ENCODE measurements at places on chromosomes 5 and 9.
A peak's percentile ranks its signal among the peaks of the same experiment; 100 is the strongest.

- no peak for DNase-seq
These were observed 28.4 kb downstream of the CMBL start for GRCh38 chr5:10279328-10279727.

DNA sequence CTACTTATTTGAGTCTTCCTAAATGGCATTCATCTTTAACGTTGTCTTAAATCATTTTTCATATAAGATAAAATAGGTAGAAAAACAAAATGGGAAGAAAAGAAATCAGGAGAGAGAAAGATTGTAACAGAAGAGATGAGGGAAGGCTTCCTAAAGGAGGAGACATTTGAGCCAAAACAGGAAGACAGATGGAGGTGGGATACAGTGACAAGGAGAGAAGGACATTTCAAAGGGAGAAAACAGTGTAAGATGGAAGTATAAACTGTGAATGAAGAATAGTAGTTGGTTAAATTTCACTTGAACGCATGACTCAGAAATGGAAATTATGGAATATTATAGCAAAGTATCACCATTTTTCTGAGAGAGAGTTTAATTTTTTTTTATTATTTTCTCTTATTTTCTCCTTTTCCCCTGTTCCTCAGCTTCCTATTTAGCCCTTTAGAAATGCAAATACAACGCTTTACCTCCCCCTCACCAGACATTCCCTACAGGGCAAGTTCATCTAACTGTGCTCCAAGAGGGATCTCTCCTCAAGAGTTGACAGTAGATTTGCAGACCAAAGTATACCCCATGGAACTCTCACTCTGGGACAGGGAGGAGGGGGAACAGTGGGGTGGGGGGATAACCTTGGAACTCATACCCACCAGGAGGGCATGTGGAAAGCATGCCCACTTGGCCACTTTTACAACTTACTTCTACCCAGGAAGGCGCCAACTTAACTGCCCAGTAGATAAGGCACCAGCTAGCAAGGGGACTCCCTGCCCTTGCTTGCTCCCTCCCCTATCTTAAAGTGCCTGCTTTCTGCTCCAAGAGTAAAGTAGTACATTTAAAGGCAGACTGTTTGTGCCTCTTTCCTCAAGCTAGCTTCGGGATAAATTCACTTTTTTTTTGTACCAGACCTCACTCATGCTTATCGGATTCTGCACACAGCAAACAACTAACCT lies 304.7 kb upstream of the POU5F2 start:
- DNase-seq: no peak

GRCh38 chr9:16106021-16106571 lies 553.3 kb downstream of the CCDC171 start:
- DNase-seq: no peak

GRCh38 chr5:136053336-136054141 lies 24.8 kb downstream of the TGFBI start:
- no peak for DNase-seq

- DNase-seq: no peak
These were observed 18.2 kb downstream of the C9orf152 start for GRCh38 chr9:110189559-110190320.

- peak; percentile 52 for DNase-seq
These were observed 22.2 kb downstream of the BHMT start for GRCh38 chr5:79133657-79134451.

GRCh38 chr9:76401580-76402354 lies 7.5 kb upstream of the RFK start:
- DNase-seq: no peak

DNA sequence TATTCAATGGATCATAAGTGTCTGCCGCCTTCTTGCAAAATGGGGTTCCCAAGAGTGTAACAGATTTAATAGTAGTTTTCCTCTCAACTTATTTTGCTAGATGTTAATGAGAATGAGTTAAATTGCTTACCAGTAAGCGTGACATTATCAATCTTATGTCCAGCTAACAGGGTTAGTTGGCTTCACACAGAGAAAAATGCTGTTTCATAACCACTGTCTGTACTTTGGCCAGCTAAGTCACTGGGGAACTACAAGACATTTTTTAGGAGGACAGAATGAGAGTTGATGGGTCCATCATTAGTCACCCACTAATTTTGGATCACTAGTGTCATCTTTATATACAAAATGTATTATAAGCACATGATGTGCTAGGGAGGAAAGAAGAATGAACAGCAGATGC lies 1.4 kb downstream of the CDC37L1 start:
- no peak for DNase-seq

- no peak for DNase-seq
These were observed 1.5 kb downstream of the AFF4 start for GRCh38 chr5:132961887-132962286.

GRCh38 chr9:33860200-33860871 lies 43.4 kb downstream of the UBE2R2 start:
- DNase-seq: no peak

GRCh38 chr5:383621-384020 lies 59.4 kb upstream of the EXOC3 start:
- no peak for DNase-seq

- DNase-seq: no peak
These were observed 95.8 kb upstream of the ABCA1 start for GRCh38 chr9:105023788-105024187.

DNA sequence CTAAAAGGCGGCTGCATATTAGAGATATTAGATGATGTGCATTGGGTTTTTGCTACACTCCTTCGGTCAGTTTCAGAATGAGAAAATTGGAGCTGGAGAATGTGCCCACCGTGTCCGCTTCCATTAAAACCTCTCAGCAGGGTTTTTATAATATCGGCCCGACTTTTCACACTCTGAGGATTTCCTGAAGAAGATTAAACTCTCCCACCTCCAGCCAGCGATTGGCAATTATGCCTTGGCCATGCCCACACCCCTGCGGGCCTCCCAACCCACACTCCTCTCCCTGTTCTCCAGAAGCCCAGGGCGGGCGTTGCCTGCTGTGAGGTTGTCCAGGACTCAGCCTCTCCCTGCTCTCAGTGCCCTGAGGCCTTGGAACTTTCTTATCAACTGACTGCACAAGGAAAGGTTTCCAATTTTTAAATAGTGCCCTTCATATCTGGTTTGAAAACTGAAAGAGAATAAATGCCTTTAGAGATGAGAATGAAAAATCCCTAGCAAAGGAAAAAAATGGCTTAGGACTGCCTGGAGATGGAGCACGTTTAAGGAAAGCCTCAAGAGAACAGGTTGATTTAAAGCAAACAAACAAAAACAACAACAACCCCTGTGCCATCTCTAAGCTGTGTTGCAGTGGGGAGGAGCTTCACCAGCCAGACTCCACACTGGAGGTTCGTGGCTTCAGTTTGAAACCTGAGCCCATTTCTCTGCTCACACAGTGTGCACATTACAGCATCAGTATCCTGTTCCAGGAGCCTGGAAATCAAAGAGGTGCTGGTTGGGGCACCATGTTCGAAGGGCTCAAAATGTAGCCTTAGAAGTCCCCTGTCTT lies 292.9 kb downstream of the NSG2 start:
- DNase-seq: no peak

DNA sequence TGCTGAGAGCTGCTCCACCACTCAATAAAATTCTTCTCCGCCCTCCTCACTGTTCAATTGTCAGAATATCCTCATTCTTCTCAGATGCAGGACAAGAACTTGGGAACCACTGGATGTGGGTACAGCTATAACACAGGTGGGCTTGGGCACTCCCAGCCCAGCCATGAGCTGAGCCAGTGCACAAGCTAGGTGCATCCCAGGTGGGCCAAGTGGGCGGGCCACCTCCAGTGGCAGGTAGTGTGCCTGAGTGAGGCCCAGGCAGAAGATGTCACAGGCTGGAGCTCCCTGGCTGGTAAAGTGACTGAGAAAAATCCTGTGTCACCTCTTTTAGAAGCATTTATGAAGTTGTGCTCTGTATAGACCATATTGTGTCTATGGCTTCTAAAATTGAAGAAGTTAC lies 501.6 kb upstream of the TYRP1 start:
- DNase-seq: no peak

- DNase-seq: no peak
These were observed 113.6 kb upstream of the FER start for GRCh38 chr5:108634010-108634616.

DNA sequence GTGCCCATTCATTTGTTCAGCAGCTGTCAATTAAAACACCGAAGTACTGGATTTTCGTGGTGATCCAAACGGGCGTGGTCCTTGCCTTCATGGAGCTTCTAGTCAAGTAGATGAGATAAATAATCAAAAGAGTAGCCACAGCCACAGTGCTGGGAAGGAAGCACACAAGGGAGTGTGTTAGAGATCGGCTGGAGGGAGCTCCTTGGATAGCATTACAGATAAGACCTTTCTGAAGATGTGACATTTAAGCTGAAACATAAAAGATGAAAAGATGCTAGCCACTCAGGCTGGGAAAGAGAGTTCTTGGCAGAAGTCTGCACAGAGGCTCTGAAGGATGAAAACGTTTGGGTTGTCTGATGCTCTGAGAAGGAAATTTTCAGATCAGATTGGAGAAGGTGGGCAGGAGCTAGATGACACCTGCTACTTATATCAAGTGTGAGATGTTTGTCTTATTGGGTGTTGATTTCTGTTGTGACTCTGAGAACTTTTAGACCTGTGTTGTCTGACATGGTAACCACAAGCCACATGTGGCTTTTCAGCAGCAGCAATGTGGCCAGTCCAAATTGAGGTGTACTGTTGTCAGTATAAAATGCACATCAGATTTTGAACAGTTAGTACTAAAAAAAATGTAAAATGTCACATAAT lies 123.9 kb downstream of the TLE4 start:
- no peak for DNase-seq

DNA sequence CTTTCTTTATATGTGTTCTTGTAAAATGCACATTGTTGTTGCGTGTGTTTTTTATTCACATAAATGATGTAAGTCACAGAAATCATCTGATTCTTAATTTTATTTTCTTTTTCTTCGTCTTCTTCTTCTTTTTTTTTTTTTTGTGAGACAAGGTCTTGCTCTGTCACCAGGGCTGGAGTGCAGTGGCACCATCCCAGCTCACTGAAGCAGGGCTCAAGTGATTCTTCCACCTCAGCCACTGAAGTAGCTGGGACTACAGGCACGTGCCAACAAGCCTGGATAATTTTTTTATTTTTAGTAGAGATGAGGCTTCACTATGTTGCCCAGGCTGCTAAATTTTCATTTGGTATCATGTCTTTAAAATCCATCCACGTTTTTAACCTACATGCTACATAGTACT lies 28.5 kb upstream of the FANCC start:
- DNase-seq: no peak

GRCh38 chr5:78972654-78973428 lies 12.3 kb downstream of the ARSB start:
- DNase-seq: peak; percentile 80

DNA sequence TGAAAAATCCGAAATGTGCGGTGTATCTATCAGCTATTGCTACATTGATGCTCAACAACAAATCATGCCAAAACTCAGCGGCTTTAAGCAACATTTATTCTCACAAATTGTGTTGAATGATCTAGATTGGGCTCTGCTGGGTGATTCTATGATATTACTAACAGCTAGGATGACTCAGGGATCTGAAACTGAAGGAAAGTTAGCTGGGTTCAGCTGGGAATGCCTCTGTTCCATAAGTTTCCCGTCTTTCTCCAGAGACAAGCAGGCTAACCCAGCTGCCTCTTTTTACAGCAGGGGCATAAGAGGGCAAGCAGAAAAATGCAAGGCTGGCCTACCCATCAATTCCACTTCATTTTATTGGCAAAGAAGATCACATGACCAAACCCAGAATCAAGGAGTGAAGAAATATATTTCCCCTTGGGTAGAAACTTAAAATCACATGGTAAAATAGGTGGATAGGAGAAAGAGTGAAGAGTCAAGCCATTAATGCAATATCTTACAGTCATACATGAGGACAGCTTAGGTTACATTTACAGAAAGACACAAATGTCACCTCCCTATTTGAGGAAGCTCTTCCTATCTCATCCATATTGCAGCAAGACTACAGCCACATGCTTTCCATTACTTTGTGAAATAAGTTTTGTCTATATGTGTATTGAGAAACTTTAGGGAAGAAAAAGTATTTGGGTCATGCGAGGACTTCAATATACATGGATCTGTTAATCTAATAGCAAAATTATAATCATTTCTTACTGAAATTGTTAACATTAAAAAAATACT lies 30.8 kb downstream of the IL7R start:
- DNase-seq: no peak

DNA sequence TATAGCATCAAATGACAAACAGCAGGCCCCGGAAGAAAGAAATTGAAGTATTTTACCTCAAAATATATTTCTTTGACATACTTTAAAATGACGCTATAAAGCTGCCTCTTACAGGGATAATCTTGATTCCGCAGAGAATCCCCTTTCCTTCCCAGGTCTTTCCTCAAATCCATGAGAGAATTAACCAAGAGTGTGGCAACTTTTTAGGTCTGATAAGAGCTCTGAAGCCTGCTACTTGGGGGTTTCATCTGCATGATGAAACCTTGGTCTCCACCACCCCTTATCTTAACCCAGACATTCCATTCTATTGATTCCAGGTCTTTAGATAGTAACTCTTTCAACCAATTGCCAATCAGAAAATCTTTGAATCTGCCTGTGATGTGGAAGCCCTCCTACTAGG lies 173.8 kb downstream of the CEMIP2 start:
- DNase-seq: no peak

DNA sequence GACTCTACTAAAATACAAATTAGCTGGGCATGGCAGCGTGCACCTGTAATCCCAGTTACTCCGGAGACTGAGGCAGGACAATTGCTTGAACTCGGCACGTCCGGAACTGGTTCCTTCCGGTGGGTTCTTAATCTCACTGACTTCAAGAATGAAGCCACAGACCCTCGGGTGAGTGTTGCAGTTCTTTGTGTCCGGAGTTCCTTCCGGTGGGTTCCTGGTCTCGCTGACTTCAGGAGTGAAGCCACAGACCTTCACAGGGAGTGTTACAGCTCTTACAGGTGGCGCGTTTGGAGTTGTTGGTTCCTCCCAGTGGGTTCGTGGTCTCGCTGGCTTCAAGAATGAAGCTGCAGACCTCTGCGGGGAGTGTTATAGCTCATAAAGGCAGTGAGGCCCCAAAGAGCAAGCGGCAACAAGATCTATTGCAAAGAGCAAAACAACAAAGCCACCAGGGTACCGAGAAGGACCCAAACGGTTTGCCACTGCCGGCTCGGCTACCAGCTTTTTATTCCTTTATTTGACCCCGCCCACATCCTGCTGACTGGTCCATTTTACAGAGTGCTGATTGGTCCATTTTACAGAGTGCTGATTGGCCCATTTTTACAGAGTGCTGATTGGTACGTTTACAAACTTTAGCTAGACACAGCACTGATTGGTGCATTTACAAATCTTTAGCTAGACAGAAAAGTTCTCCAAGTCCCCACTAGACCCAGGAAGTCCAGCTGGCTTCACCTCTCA lies 28.6 kb upstream of the SLC6A19 start:
- no peak for DNase-seq

GRCh38 chr5:166331521-166331920 lies 1959.9 kb upstream of the WWC1 start:
- DNase-seq: no peak

DNA sequence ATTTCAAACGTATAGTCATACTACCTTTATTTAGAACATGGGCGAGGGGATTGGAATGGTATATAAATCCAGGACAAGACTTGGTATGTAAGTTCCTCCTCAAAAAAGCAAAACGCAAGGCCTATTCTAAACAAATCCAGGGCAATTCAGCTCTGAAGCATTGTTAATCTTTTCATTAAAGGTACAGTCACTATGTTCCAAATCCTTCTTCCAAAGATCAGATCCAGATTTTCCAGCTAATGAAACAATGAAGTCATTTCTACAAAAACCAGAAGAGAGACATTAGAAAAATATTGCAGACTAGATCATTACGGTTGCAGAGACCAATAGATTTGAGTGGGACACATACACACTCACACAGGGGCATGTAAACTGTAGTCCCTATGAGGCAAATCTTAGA lies 116.1 kb upstream of the BNC2 start:
- DNase-seq: no peak

- DNase-seq: no peak
These were observed 631.9 kb downstream of the SLCO4C1 start for GRCh38 chr5:101664071-101664791.

Data from NCI-H1105 treated with DMSO at 0.1 percent for 48 hours (cell line).